ENCODE measurements at places on chromosomes 1 and 21.

GRCh38 chr1:2236695-2237677 lies 8.9 kb downstream of the SKI start:
- DNase-seq, result no peak

- DNase-seq, result no peak
Observed at GRCh38 chr21:37800456-37801061, 115.7 kb downstream of the KCNJ6 start.

GRCh38 chr1:231518485-231519034 lies 9.9 kb upstream of the TSNAX start:
- DNase-seq, result no peak

DNA sequence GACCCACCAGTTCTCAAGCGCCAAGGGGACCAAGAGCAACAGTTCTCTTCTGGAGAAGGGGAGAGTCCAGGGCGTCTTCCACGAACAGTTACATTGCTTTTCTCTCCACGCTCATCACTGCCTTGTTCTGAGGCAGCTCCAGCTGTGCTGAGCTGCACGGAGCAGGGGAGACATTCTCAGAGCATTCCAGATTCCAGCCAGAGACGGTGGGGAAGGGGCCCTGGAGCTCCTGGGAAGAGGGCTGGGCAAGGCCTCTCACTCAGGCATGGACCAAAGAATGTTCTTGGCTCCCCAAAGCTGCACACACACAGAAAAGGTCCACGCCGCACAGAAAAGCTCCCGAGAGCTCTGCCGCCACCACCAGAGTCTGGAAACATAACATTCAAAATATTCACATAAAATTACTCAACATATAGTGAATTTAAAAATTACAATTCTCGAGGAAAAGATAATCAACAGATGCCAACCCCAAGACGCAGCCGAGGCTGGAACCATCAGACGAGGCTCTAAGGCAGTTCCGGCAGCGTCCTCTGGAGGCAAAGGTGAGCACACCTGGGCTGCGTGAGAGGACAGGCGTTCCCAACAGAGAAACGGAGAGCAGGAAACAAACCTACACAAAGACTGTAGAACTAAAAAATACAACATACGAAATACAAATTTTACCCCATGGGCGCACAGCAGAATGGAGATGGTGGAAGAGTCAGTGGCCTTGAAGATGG lies 40.5 kb downstream of the UBE2G2 start:
- no peak for DNase-seq

DNA sequence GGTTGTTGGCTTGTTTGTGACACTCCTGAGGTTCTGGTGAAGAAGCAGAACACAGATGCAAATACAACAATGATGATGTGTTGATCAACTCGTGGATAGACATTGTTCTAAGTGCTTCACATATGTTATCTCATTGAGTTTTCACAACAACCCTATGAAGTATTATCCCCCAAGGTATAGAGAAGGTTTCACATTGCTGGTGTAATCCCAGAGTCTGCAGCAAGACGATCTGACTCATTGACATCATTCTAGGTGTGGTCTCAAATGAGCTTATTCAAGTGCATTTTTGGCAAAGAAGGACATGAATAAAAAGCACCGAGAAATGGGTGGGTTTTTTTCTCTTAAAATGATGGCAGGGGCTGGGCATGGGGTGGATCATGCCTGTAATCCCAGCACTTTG lies 64.1 kb upstream of the SCAF4 start:
- DNase-seq, result no peak

GRCh38 chr1:219812086-219812485 lies 116.3 kb downstream of the SLC30A10 start:
- no peak for DNase-seq

DNA sequence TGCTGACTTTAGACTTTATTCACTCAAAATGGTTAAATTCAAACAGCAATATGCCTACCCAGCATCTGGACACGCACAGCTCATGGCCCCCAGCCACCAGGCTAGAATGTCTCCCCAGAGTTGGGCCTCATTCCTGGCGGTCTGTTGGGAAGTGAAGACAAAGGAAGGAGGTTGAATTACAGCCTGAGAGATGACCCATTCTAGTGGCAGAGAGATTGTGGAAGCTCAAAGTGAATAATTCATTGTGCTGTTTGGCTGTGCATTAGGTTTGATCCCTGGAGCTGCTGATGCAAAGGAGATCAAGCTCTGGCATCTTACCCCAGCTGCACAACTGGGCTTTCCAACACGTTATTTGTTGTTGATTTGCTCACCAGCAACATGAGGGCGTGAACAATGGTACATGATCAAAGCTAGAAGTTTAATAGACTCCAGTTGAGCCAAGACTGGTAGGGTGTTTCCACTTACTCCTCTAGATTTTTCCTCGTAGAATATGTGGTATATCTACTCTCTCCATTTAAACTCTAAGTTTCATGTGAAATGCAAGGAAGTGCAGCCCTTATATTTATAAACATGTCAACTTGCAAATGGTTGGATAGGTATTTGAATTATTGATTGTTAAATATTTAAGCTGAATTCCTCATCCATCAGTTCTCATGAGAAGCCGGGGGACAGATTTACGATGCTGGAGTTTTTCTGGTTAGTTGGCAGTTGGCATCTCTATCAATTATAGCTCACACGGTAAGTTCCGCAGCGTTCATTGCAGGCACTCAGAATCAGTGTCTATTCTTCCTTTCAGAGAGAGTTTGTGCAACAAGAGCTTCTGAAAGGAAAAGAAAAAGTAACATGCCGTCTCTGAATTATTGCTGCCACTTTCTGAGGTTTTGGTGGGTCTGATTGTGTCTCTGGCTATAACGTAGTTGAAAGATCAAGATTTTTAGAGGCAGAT lies 222.7 kb downstream of the TM2D1 start:
- no peak for DNase-seq
